ENCODE measurements at places on chromosomes 12 and 14. TPM values are rescaled to one million over a fixed set of nuclear protein-coding genes. Genes with fewer than 3 reads are reported as not detected.

Gene LRRC43
- total RNA-seq, result 0.38 TPM

Gene BEST3
- not detected for total RNA-seq

DNA sequence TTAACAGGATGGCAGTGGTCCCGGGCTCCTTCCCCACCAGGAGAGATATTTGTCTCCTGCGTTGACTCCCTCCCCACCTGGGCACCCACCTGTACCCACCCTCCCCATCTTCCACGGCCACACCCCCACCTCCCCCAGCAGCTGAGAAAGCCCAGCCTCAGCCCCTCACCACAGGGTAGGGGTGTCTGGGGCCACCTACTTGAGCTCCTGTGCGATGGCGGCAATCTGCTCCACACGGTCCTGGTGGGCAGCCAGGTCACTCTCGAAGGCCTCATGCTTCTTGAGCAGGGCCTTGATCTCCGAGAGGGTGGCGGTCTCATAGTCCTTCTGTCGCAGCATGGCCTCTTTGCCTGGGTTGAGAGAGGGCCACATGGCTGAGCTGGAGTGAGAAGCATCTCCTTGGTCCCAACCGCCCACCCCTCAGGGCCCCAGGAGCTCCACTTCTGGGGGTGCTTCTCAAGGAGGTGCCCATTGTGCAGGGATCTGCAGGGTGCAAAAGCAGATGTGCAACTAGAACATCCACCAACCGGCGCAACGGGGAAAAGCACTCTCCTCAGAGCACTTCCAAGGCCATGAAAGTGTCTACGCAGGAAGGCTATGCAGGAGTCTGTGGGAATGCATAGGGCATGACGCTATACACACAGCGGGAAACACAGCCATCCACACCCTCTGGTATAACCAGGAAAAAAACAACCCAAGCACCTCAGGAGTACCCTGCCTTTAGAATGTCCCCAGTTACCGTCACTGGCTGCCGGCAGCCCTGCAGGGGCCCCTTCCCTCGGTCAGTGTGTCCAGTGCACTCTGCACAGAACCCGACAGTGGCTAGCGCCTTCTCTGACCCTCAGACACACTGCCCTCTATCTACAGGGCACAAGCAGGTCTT lies 92.6 kb upstream of the ZFP36L1 start:
- H3K27ac ChIP-seq, result no peak overlapping the region
- no peaks in the 10 kb centered on the region for H3K27me3 ChIP-seq
- peaks cover 17% of the 10 kb centered on the region for H3K36me3 ChIP-seq

DNA sequence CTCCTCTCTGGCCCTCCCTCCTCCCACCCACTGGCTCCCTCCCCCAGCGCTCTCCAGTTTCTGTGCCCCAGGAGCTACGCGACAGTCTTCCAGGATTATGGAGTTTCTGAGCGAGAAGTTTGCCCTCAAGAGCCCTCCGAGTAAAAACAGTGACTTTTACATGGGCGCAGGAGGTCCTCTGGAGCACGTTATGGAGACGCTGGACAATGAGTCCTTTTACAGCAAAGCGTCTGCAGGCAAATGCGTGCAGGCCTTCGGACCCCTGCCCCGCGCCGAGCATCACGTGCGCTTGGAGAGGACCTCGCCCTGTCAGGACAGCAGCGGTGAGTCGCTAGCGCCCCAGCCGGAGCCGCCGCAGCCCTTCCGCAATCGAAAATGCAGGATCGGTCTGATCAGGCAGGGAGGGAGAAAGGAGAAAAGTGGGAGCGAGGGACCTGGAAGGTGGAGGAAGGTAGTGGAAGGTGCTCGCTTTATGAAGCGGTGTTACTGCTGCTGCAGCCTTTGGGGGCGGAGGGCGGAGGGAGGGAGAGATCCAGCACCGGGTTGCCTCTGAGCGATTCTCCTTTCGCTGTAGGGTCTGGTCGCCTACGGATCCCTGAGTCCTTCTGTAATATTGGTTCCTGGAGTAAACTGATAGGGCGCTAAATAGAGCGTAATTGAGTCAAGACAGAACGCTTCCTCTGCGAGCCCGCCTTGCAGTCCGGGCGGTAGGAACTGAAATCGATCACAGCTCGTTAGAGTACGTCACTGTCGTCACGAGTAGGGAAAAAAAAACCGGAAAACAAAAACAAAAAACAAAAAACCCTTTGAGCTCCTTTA lies at the start of gene ALX1:
TSS of gene ALX1 (plus strand) at position 56 of the 819 bp plus-strand sequence. CDS start at position 98, 42 bp downstream.
- H3K36me3 ChIP-seq, result peaks cover 7% of the 10 kb centered on the region
- DNase-seq, result no peak
- H3K4me3 ChIP-seq, result peak within 1 kb of the TSS; percentile 58
- peaks cover 46% of the 10 kb centered on the region for H3K27me3 ChIP-seq
- H3K4me1 ChIP-seq, result peaks cover 8% of the 10 kb centered on the region
